ENCODE measurements at places on chromosomes 3 and 15.
A peak's percentile ranks its signal among the peaks of the same experiment; 100 is the strongest.

GRCh38 chr3:169739067-169739466 lies 25.8 kb downstream of the TERC start:
- no peak for DNase-seq

- peak; percentile 64 for DNase-seq
Measured at GRCh38 chr3:69200384-69201068, 78.1 kb upstream of the LMOD3 start.

- DNase-seq = peak; percentile 74
Measured at GRCh38 chr15:31327669-31328427, 1.2 kb downstream of the KLF13 start.

GRCh38 chr3:169827712-169828111 lies 15.0 kb upstream of the LRRC34 start:
- no peak for DNase-seq

- no peak for DNase-seq
Measured at GRCh38 chr3:8730656-8731055, 2.9 kb upstream of the CAV3 start.

GRCh38 chr15:28096670-28097431 lies 2.3 kb downstream of the OCA2 start:
- no peak for DNase-seq

- DNase-seq = no peak
Measured at GRCh38 chr3:141854599-141854998, 21.8 kb upstream of the ATP1B3 start.

DNA sequence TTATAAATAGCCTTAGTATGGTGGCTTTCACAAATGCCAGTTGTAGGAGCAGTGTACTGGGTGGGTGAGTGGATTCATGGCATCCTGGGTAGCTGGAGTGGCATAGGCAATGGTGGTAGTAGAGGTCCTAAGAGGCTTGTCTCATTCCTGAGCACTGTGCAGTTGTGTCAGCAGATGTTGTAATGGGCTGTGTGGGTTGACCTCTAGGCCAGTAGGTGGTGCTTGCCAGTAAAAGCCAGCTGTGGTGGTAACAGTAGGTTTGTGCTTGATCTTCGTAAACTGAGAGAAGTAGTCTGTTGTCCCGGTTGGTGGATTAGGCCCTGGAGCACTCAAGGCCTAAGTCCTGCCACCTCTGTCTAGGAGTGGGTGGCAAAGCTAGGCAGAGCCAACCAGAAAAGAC lies 149.7 kb upstream of the SUCLG2 start:
- DNase-seq = no peak

GRCh38 chr3:183537295-183537730 lies 18.2 kb downstream of the KLHL6 start:
- DNase-seq = no peak

- DNase-seq = no peak
Measured at GRCh38 chr3:126309165-126309564, 48.0 kb downstream of the KLF15 start.

GRCh38 chr3:132509096-132509495 lies 88.0 kb upstream of the ACKR4 start:
- no peak for DNase-seq

DNA sequence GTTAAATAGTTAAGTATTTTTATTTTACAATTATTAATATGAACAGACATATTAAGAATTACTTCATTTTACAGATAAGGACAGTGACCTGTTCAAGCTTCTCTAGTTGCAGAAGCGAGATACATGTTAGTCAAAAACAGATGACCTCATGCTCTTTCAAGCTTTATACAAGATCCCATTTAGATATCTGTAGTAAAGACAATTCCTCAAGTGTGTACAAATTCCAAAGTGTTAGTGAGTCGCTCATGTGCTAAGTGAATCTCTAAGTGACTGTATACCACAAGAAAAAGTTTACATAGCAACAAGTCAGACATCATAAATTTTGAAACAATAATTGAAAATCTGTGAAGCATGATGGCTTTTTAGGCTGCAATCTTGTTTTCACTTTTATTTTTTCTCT lies 293.8 kb downstream of the ROBO1 start:
- no peak for DNase-seq

GRCh38 chr15:75727851-75728715 lies 15.4 kb upstream of the CSPG4 start:
- DNase-seq = peak; percentile 79

- no peak for DNase-seq
Measured at GRCh38 chr15:37618353-37618752, 316.1 kb upstream of the TMCO5A start.

DNA sequence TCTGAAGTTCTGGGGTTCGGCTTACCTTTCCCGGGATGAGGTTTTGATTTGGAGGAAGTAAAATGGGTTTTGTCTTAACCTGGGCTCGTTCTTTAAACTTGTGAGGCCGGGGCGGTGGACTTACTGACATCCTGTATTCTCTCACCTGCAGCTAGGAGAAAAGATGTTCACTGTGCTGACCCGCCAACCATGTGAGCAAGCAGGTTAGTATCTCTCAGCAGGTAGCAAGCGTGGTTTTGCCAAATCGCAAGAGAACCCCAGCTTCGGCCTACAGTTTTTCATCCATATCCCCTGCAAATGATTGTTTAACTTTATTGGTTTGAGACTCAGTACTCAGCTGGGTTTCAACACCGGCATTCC lies 891 bp downstream of the ENTPD3 start:
- DNase-seq = no peak
